ENCODE measurements at places on chromosomes 1 and 21. TPM values are rescaled to one million over a fixed set of nuclear protein-coding genes. Genes with fewer than 3 reads are reported as not detected.

NES gene
- polyA plus RNA-seq, result 15.8 TPM

LIN28A gene
- not detected for polyA plus RNA-seq

DNA sequence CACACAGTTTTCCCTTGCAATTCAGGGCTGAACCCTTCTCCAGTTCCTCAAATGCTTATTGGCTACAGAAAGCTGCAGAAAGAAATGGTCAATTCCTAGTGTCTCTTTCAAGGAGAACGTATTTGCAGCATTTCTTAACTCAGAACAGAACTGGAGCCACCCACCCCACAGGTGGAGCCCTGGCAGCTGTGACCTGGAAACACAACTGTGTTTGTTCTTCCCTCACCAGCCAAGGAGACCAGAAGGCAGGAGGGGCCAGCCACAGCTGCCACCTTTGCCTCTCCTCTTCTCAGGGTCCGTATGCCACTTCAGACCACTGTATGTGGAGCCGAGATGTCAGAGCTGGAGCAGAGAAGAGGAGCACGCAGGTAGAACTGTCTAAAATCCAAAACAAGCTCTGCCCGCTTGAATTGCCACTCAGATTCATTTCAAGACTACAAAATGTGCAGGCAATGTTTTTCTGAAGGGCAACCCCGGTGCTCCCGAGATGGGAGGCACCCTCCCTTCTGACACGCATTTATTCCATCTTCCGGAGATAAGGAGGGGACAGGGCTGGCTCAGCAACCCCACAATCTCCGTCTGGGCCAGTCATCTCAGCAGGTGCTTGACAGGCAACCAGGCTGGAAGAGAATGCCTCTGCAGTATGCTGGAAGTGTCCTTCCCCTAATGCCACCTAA, 16.7 kb downstream of the CD247 start:
- DNase-seq, result no peak

- no peak for DNase-seq
These were observed 1.9 kb upstream of the OLFML2B start for GRCh38 chr1:162025541-162025940.

ZNF695 gene
- 3.0 TPM for polyA plus RNA-seq

ADAM30 gene
- not detected for polyA plus RNA-seq
